Skin of body (tissue), 3 donors: ENCODE measurements at places on chromosomes 7 and 10. TPM values are rescaled to one million over a fixed set of nuclear protein-coding genes. Genes with fewer than 3 reads are reported as not detected.

NDUFB2 gene
- 77.3 TPM for total RNA-seq

GRCh38 chr10:37710831-37711616 lies 146.4 kb downstream of the ZNF248 start:
- DNase-seq = no peak

DNA sequence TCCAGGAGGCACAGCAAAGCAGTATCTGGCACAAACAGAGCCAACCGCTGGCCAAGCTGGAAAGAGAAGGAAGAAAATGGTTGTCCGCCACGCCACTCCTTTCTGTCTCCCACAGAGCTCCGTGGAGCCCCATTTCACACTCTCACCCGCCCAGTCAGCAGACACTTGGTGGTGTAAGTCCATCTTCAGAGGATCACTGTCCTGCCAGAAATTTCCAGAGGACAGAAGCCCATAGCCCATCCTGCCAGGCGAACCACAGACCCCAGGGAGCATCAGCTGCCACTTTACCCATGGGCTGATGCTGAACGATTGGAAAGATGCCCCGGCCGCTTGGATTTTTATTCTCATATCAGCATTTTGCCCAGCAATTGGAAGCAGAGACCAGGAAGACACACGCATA lies 144.7 kb upstream of the LYZL2 start:
- no peak for DNase-seq

CAV2 gene
- 78.6 TPM for total RNA-seq

MRLN gene
- 15.7 TPM for total RNA-seq

GRCh38 chr7:134318443-134318842 lies 1.7 kb upstream of the SLC35B4 start:
- DNase-seq = no peak

MYO1G gene
- total RNA-seq = 2.6 TPM

CUTC gene
- 16.3 TPM for total RNA-seq
